ENCODE measurements at places on chromosomes 1 and 21.
A peak's percentile ranks its signal among the peaks of the same experiment; 100 is the strongest.

- DNase-seq = no peak
Observed at GRCh38 chr1:212309967-212310366, 24.8 kb downstream of the PPP2R5A start.

DNA sequence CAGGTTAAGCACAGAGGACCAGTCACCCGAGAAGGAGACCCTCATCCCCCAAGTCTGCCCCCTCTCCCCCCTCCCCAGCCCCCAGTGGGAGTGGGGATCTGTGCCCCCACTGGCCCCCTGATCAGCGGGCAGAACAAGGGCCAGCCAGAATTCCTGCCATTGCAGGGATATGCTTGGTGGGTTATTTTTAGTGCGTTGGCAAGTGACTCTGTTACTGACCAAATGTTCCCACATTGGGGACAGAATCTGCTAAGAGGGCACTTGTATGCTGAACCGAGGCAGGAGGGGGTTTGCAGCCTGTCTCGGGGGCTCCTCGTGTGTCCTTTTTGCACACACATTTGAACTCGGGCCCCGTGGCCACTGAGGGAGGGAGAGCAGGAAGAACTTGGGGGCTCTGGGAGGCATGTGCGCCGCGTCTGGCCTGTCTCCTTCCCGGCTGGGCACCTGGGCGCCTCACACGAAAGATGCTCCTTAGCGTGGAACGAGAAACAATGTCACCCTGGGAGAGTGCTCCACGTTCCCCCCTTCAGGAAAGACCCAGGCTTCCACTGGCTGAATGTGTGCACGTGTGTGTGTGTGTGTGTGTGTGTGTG lies 66.4 kb upstream of the CASZ1 start:
- DNase-seq = no peak

GRCh38 chr1:174358344-174358743 lies 89.4 kb upstream of the GPR52 start:
- DNase-seq = no peak

DNA sequence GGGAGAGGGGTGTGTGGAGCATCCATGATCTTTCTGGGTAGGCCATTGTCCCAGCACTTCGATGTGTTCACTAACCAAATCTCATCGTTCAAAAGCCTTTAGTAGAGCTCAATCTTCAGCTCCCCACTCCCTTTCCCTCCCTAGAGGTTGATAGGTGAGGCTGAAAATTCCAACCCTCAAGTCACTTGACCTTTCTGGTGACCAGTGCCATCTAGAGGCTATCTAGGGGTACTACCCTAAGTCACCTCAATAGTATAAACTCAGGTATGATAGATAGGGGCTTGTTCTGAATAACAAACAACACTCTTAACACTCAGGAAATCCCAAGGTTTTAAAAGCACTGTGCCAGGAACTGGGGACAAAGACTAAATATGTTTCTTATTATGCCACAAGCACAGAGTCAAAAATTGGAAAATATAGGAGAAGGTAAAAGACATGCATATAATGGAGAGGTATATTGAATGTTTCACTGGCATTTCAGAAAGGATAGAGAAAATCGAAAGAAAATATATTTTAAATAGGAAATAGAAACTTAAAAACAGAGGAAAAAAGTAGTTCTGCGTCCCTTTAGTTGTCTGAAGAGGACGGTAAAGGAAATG lies 42.9 kb upstream of the CD53 start:
- peak; percentile 23 for DNase-seq

DNA sequence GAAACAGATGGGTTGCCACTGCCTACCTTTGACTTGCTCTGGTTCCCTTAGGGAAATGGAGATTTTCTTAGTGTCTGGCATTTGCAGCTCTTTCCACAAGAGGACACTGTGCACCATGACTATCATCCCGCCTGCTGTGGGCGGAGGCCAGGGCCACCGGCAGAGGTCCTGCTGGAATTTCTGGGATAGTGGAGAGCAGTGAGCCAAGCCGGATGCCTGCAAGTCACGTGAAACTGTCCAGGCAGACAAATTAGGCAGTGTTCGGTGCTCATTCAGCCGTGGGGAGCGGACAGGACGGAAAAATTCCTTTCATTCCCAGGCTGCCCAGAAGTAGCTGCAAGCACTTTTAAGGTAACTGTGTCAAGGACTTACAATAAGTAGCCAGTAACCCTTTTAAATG lies 43.4 kb downstream of the IGSF5 start:
- DNase-seq = no peak

DNA sequence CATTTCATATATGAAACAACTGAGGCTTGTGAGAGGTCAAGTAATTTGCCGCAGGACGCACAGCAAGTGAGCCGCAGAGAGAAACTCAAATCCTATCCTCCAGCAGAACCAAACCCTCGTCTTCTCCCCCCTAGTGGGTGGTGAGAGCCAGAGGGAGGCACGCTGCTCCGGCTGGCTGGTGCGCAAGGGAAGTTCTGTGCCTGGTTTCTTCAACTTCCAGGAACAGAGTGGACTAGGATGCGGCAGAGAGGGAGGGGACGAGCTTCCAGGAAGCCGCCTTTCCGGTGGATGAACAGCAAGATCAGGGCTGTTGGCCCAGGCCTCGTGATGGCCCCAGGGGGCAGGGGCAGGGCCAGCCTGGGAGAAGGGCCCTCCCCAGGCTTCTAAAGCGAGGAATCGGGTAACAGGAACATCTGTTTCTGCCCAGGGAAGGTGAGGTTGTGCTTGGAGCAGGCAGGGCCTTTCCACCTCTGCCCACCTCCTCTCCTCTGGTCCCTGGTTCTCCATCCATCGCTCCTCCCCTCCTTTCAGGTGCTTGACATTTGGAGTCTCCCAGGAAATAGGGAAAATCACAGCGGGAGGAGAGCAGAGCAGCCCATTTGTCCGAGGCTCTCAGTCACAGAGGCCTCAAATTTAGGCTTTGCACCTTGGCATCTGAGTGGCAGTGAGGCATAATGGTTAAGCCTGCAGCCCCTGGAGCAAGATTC lies 16.8 kb upstream of the PDIK1L start:
- no peak for DNase-seq

GRCh38 chr1:1479547-1480487 lies 8.3 kb downstream of the ATAD3B start:
- DNase-seq = no peak

DNA sequence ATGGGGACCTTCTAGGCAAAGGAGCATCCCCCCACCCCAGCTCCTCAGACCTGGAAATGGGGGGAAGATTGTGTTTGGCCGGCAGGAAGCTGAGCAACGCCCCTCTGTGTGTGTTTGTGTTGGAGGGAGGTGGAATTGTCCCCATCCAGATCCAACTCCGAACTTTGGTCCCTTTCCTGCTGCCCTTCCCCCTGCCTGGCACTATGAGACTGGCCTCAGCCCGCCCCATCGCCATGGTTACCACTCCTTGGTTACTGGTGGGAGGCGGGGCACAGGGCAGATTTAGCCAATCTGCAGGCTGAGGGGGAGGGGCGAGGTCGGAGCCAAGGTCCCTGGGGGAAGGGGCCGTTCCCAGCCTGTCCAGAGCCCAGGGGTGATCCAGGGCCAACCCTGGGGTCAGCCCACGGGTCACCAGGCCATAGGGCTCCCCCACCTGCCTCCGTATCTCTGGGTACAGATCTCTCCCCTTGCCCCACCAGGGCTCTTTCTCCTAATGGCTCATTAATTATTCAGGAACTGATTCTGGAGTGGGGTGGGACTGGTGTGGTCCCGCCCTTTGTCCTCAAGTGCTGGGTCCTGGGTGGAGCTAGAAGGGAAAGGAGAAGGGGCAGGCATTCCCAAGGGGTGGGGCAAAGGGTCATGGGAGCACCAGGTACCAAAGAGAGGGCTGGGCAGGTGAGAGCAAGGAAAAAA lies 15.2 kb downstream of the PTPRF start:
- DNase-seq = no peak

GRCh38 chr1:113255720-113256347 lies 134.5 kb upstream of the MAGI3 start:
- DNase-seq = no peak

- no peak for DNase-seq
Observed at GRCh38 chr1:84117868-84118267, 26.2 kb upstream of the PRKACB start.

GRCh38 chr1:56531624-56532349 lies 47.6 kb downstream of the PLPP3 start:
- no peak for DNase-seq

DNA sequence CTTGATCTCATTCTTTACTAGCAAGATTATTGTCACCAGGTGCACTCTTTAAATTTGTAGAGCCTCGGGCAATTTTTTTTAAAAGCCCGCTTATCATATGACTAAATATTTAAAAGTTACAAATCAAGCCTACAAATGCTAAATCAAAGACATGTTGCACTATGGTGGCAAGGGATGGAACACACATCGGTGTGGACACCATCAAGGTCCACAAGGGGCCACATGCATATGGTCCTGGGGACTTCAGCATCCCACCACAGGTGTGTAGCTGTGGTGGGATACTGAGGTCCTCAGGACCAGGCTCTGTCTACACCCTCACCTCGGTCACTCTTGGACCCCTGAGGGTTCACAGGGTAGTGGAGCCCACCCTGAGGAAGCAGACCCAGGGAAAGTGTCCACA lies 45.8 kb downstream of the FAM78B start:
- DNase-seq = no peak

DNA sequence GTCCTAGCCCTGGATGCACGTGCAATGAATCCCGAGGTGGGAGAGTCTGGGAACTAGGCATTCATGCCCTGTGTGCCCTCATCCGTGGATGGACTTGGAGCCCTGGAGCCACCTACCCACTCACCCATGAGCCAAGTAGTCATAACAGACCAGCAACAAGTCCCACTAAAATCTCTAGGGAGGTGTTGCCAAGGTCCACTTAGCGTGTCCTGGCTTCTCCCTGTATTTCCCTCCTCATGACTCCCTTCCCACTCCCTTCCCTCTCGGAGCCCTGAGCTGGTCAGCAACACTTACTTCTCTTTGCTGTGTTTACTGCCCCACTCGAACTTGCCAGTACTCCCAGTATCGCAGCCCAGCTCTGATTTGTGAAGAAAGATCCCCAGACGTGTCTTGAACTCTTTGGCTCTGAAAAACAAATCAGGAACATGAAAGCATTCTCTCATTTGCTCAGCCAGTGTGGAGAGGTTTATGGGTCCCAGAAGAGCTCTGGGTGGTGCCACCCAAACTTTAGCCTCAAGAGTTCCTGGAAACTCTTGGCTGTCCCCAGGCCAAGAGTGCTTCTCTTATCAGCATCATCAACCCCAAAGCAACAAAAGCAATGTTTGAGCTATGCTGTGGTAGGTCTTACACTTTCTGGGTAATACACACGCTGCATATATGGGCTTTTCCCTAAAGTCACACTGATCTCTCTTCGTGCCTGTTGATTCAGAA lies 1.1 kb downstream of the RGS16 start:
- no peak for DNase-seq

GRCh38 chr21:43207868-43208267 lies 39.1 kb downstream of the CRYAA start:
- DNase-seq = no peak

DNA sequence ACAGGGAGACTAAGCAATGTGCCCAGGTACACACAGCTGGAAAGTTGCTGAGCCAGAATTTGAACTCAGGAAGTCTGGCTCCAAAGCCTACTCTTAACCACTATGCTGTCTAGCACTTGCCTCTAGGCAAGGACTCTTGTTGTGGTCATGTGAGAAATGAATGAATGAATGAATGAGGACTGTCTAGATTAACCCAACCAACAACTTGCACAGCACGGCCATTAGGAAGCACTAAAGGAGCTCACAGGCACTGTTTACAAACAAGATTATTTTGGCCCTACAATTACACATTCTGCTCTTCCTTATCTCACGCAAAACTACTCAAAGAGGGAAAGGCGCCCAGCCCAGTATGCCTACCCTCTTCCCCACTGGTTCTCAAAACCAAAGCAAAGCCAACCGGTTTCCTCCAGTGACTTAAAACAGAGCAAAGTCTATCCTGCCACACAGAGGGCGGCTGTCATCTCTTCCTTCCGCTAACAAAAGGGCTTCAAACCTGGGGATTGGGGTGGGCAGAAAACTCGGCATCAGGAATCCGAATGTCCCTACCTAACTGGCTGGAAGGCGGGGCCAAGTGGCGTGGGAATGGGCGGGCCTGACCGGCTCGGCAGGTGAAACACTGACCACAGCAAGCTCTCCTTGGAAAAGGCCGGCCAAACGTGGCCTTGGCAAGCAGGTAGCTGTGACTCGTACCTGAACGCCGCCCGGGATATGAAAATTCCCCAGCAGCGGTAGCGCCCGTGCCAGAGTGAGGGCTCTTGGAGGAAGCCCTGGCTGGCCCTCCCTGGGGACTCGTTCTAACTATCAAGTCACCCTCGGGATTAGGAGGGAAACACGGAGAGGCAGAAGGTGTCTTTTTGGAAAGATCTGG lies 948 bp downstream of the STK40 start:
- no peak for DNase-seq
